ACHN (cell line): ENCODE measurements at places on chromosomes 12 and 14.

DNA sequence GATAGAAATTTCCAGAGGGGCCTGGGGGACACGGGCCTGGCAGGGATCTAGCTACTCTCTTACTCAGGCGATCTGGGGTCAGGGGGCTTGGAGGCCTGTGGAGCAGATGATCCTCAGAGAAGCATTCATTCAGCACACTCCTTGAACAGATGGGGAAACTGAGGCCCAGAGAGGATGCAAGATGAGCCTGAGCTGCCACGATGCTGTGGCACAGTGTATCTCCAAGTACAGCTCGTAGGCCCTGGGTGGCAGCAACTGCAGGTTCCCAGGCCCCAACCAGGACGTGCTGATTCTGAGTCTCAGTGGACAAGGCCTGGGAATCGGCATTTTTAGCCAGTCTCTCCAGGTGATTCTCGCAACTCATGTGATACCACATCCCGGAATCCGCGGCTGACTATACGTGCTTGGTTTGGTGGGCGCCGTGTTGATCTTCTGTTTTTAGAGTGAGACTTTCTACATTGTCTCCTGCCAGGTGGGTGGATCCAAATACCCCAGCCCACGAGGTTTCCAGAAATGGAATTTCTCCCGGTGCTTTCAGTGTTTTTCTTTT lies 22.5 kb downstream of the ADGRD1 start:
- DNase-seq = no peak

GRCh38 chr14:21505012-21505553 lies 6.1 kb downstream of the METTL3 start:
- no peak for DNase-seq

GRCh38 chr14:88955455-88955854 lies 131.0 kb downstream of the TTC8 start:
- DNase-seq = no peak

DNA sequence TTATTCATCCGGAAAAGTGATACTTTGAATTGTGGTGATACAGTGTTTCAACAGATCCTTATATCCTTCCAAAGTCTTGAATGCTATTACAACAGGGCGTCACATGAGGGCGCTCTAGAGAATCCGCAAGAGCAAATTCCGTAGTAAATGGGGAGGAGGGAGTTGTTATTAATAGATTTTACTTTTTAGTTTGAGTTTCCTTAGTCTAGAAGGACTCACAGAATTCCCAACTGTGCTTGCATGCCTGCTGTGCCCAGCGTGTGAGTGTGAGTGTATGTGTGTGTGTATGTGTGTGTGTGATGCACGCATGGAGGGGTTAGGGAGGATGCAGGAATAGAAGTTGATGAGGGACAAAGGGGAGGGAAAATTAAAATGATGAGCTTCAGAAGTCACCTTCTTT lies 375.3 kb downstream of the C12orf75 start:
- DNase-seq = peak; percentile 71

DNA sequence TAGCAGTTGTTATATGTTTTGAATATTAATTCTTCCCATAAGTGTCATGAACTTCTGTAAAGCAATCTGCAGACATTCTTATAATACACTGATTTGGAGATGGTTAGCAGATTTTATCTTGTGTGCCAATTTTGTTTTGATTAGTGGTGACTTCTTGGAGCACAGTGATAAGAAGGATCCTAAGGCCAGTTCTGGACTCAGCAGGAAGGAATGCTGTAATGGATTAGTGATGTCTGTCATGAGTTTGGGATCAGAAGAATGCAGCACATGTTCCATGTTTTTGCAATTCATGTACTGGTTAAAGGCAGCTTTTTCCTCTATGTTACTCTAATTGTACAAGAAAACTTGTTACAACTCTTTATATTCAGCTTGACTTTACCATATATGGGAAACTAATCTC lies 91.5 kb downstream of the UNC79 start:
- no peak for DNase-seq

GRCh38 chr12:96240656-96241055 lies 46.5 kb downstream of the ELK3 start:
- no peak for DNase-seq

- no peak for DNase-seq
These were observed 44.6 kb downstream of the HMGA2 start for GRCh38 chr12:65868878-65869277.
